NCI-H446 (cell line): ENCODE measurements at places on chromosomes 5 and 9.

DNA sequence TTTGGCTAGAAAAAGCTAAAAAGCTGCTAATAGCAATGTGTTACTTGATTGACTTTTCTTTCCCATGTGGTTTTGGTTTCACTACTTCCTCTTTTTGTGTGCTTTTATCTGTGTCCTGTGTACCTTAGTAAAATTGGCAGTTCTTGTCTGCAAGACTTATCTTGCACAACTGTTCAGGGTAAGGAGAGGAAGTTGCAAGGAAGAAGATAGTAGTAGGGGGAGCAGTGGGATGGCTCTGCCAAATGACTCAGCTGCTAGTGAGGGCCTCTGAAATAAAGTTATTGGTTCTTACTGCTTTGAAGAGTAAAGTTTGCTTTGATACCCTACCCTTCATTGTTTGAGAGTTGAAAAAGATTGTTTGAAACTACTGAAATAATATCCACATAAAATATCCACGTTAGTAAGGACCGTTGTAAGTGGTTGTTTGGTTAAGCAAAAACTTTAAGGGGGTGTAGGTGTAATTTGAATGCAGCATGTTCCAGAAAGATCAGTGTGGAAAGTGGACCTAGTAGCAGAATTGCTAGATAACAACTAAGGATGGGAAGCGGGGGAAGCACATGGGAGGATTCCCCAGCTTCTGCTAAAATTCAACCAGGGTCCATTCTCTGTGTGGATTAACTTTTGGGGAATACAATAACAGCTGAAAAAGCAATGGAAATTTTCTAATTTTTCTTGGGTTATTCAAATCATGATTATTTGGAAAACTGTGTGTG lies 123.5 kb downstream of the SCAMP1 start:
- DNase-seq = no peak

DNA sequence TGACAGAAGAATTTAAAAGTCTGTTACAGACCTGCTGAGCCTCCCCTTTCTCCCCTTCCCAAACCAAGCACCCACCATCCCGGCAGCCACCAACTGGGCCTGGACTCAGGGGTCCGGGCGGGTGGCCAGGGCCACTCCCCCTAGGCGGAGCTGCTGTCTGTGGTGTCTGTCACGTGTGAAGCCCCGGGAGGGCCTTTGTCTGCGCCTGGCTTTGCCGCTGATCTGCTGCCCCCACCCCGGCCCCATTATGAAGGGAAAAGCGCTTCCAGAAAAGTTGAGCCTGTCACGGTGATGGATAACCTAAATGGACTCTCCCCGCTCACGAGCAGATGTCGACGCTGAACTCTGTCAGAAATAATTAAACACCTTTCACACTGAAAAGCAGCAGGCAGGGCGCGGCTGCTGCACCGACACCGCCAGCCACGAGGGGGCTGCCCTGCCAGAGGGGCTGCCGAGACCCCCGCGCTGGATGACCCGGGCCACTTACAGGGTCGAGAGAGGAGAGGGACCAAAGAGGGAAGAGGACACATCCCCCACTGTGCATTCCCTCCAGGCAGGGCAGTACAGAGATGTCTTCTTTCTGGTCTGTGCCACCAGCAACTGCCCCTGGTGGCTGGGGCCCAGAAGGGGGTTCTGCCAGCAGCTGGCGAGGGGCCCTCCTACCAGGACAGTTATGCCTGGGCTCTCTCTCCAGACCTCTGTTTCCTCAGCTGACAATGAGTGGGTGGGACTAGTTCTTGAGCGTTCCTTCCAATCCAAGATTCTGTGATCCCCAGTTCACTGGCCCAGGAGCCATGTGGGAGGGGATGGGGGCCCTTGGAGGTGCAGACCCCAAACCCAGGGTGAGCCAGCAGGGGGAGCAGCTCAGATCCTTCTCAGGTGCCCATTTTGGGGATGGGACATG lies 36.0 kb upstream of the BARHL1 start:
- peak; percentile 25 for DNase-seq

- DNase-seq = no peak
Observed at GRCh38 chr5:1101961-1102713, 9.7 kb downstream of the SLC12A7 start.

DNA sequence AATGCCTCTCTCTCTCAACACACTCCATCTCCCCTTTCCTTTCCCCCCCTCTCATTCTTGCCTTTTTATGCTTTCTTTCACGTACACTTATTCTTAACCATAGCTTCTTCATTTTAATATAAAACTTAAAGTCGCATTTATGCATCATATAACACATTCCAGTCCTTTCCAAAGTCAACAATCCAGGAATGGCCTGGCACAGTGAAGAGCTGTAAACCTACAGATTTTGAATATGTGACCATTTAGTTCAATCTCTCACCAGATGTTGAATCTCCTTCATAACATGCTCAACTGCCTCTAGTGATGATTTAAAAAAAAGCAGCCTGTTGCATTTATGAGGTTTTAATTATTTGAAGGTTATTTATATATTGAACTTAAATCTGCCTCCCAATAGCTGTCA lies 186.2 kb upstream of the GRAMD2B start:
- DNase-seq = no peak

DNA sequence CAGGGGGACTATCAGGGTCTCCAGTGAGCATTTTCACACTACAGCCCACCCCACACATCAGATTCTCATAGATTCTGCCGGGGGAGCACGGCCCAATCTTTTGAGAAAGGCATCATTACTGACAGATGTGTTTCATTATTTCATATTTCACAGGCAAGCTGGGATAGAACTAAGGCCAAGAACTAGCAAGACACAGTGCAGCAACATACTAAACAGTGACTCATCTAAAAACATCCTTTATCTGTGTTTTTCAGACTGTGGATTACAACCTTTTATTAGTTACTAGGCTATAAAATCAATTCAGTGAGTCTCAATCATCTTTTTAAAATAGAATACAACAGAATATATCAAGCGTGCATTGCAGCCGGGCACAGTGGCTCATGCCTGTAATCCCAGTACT lies 59.8 kb downstream of the CPLANE1 start:
- no peak for DNase-seq

DNA sequence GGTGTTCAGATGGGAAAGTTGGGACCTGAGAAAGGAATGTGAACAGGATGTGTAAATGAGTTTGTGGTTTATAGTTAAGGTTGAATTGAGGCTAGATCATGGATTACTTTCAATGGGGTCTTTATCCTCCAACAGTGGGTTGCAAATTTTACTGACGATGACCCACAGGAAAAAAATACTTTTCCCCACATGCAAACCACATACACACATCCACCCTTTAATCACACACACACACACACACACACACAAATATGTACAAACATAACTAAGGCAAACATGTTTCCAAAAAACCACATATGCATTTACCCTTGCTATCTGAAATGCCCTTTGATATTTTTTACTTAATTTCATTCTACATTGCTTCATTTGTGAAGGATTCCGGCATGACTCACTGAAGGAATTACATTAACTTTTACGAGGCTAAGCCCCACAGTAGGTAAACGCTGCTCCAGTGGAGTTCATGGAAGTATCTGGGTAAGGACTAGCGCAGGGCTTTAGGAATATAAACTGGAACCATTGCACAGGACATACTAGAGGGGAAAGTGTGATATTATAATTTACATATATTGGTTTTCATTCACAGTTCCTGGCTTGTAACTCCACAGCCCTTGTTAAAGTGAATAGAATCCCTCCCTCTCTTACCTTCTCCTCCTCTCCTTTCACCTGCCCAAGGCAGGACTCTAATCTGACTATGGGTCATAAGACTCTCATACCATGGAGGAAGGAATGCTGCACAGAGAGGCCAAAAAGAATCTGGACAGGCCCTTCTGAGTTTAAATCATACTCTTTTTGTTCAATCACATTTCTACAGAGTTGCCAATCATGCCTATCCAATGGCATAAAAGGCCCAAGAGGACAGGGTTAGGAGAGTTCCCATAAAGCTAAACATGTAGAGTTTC lies 8.5 kb upstream of the SPEF2 start:
- DNase-seq = no peak

DNA sequence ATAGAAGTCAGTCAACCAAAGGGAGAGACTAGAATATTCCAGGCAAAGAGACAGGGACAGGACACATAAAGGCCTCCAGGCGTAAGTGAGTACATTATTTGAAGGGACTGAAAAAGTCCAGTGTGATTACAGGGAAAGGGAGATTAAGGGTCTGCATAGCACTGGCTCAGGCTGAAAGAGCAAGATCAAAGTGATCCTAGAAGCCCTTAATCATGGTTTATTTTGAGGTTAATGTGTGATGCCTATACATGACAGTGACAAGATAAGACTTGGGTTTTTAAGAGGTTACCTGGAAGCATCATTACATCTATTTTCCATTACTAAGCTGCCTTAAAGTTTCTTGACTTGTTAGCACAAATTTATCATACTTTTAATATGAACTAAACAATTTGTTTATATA lies 25.8 kb downstream of the LMBRD2 start:
- no peak for DNase-seq

DNA sequence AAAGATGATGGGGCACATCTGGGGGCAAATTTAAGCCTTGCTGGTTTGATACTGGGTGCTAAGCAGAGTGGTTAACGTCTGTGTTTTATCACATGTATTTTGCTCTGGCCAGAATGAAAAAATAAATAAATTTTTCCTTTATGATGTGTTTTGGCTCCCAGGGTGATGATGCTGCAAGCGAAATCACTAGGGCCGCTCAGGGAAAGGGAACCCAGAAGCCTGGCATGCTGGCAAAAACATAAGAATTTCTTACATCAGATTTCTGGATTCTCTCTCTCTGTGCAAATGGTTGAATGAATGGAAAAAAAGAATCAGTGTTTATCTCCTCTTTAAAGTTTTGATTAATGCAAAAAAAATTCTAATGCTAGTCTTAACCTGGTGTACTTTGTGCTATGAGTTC lies 1975.2 kb upstream of the C9orf72 start:
- no peak for DNase-seq

- no peak for DNase-seq
Observed at GRCh38 chr5:133820507-133820906, 147.9 kb downstream of the C5orf15 start.

- peak; percentile 26 for DNase-seq
Observed at GRCh38 chr9:89975630-89976029, 370.8 kb downstream of the GADD45G start.

DNA sequence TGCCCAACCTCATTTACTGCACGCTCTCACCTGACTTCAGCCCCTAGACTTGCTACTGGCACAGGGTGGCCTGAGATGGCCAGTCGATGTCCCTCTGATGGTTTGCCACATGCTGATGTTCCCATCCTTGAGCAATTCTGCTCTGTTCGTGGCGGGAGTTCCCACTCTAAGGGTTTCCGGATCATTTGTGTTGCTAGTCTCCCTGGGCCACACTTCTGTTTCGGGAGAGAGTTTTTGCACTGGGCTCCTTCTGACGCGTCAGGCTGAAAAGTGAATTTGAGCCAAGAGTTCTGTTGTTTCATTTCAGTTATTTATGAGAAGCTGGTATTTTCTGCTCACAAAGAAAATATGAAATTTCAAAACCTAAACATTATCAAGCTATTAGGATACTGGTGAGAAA lies 597.7 kb downstream of the BNC2 start:
- no peak for DNase-seq

GRCh38 chr9:109411069-109411761 lies 86.9 kb downstream of the PTPN3 start:
- no peak for DNase-seq

- DNase-seq = no peak
Observed at GRCh38 chr5:145483212-145483611, 351.9 kb downstream of the PRELID2 start.

DNA sequence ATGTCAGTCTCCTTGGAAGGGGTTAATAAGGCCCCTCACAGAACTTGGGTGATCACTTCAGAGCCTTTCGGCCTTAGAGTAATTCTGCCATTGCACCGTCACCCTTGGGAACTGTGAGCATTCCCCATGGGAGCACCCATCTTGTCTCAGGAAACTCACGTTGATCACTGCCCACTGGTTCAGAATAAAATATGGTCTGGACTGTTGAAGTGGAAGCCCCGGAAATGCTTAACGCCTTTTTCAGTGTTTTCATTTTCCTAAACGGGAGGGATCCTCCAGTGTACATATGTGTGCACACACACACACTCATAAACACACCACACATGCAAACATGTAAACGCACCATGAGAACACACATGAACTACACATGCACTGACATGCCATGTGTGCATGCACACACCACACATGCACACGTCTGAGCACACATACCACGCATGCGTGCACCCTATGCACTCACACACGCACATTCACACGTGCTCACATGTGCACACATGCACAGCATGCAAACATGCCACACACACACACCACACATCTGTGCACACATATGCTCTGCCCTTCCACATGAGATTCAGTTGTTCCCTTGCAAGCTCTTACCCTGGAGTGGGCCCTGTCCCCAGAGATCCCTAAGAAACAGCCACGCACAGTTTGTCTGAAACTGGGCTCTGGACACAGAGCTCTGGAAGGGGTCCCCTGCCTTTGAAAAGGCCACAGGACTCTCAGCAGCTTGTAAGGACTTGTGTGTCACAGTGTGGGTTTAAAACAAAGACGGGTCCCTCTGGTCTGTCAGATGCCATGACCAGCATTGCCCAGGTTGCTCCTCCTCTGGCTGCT lies 17.0 kb downstream of the MRPL36 start:
- DNase-seq = no peak

DNA sequence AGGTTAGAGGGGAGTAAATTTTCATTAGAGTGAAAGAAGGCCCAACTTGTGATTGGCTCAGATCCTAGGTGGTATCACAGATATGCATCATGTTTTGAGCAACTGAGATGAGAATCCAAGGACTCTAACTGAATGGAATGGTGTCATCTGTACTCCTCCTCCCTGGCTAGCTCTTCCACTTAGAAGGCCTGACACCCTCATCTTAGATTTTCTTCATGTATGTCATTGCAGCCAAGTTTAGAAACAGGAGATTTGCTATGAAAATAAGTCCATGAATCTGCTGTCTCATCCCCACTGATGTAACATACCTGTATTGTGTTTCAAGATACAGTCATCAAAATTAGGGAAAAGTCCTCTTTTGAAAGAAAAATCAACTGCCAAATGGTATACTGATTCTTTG lies 54.4 kb downstream of the ITGA1 start:
- no peak for DNase-seq

- no peak for DNase-seq
Observed at GRCh38 chr9:95927271-95928004, 51.9 kb downstream of the ERCC6L2 start.

DNA sequence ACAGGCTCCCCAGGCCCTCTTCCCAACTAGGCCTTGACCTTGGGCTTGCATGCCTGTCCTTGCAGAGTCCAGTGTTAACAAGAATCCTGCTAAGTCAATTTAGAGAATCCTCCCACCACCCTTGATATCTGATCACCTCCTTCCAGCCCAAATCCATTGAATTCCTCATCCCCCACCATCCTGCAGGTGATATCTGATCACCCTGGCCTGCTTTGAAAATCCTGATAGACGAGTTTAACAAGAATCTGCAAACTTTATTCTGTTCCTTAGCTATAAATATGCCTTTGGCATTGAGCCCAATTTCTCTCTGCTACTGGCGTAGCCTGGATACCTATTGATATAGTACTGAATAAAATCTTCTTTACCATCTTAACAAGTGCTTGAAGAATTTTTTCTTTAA lies 125.5 kb downstream of the DIRAS2 start:
- no peak for DNase-seq

- no peak for DNase-seq
Observed at GRCh38 chr5:66743344-66743743, 147.2 kb downstream of the MAST4 start.
